Right renal pelvis (tissue), 4 donors: ENCODE measurements at places on chromosomes 6 and 20.

- no peak for DNase-seq
Observed at GRCh38 chr6:74114428-74114827, 418.4 kb downstream of the CD109 start.

DNA sequence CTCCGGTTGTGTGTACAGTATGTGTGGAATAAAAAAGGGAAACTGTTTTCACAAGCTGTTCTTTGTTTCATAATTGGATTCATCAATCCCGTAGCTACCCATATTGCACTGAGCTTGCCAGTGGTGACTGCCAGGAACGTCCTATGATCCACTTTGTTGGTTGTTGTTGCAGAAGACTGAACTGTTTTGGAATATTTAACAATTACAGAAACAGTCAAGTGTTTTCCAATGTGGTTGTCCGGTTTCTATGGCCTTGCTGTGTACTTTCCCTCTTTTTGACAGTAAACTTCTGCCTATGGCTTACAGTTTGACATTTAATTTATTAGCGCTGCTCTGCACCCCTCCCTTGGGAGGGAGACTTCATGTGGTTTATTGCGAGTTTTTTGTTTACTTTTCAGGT lies 141.2 kb downstream of the DTNBP1 start:
- no peak for DNase-seq

DNA sequence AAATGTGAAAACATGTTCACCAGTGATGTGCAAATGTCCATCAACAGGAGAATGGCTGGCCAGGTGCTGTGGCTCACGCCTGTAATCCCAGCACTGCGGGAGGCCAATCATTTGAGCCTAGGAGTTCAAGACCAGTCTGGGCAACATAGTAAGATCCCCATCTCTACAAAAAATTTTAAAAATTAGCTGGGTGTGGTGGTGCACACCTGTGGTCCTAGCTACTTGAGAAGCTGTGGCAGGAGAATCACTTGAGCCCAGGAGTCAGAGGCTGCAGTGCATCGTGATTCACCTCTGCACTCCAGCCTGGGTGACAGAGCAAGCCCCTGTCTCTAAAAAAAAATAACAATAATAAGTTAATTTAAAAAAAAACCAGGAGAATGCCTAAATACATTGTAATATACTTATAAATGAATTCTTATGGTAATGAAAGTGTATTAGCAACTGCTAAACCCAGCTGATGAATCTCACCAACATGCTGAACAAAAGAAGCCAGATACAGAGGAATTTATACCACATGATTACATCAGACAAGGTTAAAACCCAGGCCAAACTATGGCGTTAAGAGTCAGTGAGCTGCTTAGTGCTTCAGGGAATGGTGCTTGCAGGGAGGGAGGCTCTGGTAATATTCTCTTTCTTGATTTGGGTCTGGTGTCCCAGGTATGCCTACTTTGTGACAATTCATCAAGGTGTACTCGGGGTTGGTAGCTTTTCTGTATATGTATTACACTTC lies 36.4 kb downstream of the RPP40 start:
- no peak for DNase-seq

DNA sequence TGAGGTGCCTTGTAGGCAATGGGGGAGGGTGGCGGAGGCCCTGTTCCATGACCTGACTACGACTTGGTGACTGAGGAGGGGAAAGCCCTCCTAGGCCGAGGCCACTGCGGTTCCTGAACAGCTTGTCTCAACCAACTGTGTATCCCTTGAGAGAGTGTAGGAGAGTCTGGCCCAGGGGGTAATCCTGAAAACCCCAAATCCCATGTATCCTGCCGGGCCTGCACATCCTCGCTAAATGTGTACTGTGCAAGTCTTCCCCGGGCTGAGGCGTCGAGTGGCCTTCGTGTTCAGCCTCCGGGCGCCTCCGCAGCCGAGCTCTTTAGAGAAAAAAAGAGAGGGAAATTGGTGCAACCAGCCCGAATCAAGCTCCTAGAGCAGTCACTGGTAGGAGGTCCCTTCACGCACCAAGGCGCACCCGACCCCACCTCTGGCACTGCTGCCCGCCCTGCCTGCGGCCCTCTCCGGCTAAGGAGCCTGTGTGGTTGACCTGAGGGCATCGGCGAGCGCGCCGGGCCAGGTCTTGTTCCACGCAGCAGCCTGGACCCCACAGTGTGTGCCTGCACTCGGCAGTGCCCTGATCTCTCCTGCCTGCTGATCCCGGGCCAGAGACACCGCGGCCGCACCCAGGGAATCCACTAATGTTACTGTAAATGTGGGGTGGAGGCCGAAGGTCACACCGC lies 7.3 kb downstream of the SIM1 start:
- DNase-seq, result no peak

DNA sequence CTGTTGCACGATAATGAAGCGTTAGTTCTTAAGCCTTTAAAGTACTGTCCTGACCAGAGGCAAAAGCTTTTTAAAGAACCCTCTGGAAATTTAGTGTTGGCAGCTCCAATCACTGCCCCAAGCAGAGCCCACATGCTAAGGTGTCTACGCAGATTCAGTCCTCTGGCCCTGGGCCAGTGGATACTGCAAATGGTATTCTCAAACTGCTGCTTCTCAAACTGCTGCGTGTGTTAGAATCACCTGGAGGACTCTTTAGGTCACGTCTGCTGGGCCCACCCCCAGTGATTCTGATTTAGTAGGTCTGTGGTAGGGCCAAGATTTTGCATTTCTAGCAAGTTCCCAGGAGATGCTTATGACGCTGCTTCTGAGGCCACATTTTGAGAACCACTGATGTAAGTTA lies 96.0 kb upstream of the CCDC28A start:
- no peak for DNase-seq

DNA sequence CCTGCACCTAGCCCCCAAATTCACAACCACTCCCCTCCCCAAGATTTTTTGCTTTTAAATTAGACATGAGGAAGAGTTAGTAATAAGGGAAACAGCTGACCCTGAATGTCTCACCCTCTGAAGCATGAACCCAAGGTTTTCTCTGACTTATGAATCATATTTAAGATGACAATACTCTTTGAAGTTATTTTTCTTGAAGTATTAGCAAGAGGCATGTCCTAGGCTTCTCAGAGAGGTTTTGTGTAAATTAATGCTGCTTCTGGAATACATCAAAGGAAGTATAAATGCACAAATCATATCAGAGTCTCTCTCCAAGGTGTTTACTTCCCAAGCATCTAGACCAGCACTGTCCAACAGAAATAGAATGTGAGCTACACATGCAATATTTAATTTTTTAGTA lies 408.1 kb upstream of the MARCKS start:
- DNase-seq, result no peak

GRCh38 chr6:23413327-23414050 lies 712.5 kb upstream of the NRSN1 start:
- peak; percentile 16 for DNase-seq

- no peak for DNase-seq
Observed at GRCh38 chr6:81759782-81760181, 7.3 kb upstream of the TENT5A start.

DNA sequence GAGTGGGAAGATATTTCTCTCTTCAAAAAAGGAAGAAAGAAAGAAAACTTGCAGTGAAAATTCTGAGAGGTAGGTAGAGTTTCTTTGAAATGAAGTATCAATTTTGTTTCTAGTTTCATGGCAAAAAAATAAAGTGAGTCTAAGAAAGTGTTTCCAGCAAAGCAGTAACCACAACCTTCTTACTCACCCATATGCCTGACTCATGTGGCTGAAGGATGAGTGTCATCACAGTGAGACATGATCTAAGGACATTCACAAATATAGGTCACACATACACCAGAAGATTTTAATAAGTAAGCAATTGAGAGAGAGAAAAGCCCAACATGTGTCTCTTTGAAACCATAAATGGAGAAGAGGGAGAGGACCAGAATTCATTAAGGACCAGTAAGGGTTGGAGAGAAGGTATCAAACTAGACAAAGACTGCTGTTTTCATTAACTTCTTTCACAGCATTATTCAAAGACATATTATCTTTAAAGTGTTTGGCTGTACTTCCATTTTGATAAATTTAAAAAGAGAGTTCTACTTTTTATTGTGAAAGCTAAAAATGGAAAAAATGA lies 169.5 kb downstream of the FRK start:
- no peak for DNase-seq

GRCh38 chr6:12748815-12749521 lies 32.4 kb downstream of the PHACTR1 start:
- no peak for DNase-seq

GRCh38 chr20:47677635-47678453 lies 107.4 kb downstream of the SULF2 start:
- DNase-seq, result peak; percentile 49

GRCh38 chr6:146898069-146898887 lies 299.5 kb downstream of the ADGB start:
- no peak for DNase-seq

- DNase-seq, result no peak
Observed at GRCh38 chr20:8331740-8332412, 199.8 kb downstream of the PLCB1 start.

- no peak for DNase-seq
Observed at GRCh38 chr6:130837067-130837466, 9.9 kb downstream of the SMLR1 start.

- DNase-seq, result no peak
Observed at GRCh38 chr6:14192216-14192788, 74.7 kb downstream of the CD83 start.

DNA sequence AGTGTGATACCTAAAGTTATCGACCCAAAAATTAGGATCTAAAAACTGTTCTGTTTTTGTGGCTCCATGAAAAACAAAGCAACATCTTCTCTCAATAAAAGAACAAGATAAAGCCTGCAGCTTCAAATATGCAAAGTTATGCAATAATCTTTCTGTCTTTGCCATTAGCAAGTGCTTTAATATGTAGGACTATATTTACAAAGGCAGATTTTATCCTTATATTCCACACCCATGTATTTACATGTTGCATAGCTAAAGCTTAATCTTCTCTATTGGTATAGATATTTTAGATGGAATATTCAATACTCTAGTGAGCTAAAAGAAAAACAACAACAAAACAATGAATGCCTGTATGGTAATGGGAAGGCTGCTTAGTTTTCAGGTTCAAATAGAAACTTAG lies 628.2 kb downstream of the PHF3 start:
- DNase-seq, result no peak

GRCh38 chr6:156438350-156438923 lies 338.7 kb upstream of the ARID1B start:
- no peak for DNase-seq

- no peak for DNase-seq
Observed at GRCh38 chr6:139380611-139381010, 6.2 kb upstream of the CITED2 start.

GRCh38 chr6:104908031-104908887 lies 48.5 kb upstream of the HACE1 start:
- DNase-seq, result no peak

DNA sequence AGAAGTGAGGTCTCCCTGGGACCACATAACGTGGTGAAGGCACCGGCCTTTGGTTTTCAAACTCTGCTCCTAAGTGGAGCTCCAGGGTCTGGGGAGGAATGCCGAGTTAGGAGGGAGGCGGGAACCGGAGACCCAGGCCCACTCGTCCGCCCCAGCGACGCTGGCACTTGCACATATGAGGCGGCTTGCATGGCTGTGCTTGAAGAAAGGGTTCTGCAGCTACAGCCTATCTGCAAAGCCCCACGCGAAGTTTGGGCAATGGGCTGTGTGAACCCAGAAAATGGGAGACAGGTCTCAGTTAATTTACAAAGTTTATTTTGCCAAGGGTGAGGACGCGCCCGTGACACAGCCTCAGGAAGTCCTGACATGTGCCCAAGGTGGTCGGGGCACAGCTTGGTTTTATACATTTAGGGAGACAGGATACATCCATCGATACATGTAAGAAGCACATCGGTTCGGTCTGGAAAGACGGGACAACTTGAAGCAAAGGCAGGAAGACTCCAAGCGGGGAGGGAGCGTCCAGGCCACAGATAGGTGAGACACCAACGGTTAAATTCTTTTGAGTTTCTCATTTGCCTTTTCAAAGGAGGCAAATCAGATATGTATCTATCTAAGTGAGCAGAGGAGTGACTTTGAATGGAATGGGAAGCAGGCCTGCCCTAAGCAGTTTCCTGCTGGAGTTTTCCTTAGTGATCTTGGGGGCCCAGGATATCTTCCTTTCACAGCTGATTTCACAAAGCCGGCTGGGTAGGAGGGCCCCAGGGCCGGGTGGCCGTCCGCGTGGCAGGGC lies 782 bp upstream of the PCMTD2 start:
- DNase-seq, result no peak

DNA sequence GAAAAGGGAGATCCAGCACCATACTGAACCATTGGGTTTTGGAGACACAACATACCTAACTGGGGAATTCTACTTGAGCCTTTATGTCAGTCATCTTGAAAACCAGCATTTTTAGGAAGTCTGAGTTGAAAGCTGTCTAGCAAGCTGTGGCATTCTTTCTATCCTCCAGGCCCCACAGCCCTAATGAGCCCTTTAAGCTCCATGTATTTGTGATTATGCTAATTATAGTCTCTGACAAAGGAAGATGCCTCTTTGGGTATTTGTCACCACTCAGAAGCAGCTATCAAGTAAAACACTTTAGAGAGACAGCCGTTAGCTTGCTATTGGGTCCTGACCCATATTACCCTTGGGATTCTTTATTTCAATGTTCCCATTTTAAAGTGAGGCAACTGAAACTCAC lies 159.5 kb upstream of the MANEA start:
- no peak for DNase-seq

GRCh38 chr6:14429396-14429795 lies 311.8 kb downstream of the CD83 start:
- DNase-seq, result no peak

GRCh38 chr6:39902786-39903465 lies 31.3 kb downstream of the MOCS1 start:
- DNase-seq, result no peak
